Smooth muscle cell of the umbilical artery (primary cell): ENCODE measurements at places on chromosomes 5 and 9. TPM values are rescaled to one million over a fixed set of nuclear protein-coding genes. Genes with fewer than 3 reads are reported as not detected.

The SHISAL2B gene
- total RNA-seq = not detected in 2 replicates

The CCDC192 gene
- total RNA-seq = not detected in 2 replicates

The BAG1 gene
- 12.8 and 13.9 TPM in 2 replicates for total RNA-seq

The MEGF10 gene
- total RNA-seq = 0.14 TPM in 1 of 2 replicates, not detected in the other

The ECM2 gene
- total RNA-seq = 0.59 and 0.65 TPM in 2 replicates

The TRAF1 gene
- total RNA-seq = 2.1 and 3.1 TPM in 2 replicates

The CTXN3 gene
- not detected in 2 replicates for total RNA-seq

The INSYN2B gene
- total RNA-seq = 8.3 and 8.6 TPM in 2 replicates

The SLC34A1 gene
- total RNA-seq = not detected in 2 replicates

The C9orf153 gene
- 0.30 and 1.1 TPM in 2 replicates for total RNA-seq

The RNF20 gene
- 34.6 and 35.0 TPM in 2 replicates for total RNA-seq

The C5orf52 gene
- total RNA-seq = not detected in 2 replicates

The CYSTM1 gene
- 5.0 and 6.0 TPM in 2 replicates for total RNA-seq

The DBH gene
- total RNA-seq = not detected in 2 replicates

The OR1J2 gene
- not detected in 2 replicates for total RNA-seq

The AGXT2 gene
- not detected in 2 replicates for total RNA-seq

The RPS23 gene
- total RNA-seq = 1,641 and 2,239 TPM in 2 replicates

The SLC2A6 gene
- 33.1 and 38.3 TPM in 2 replicates for total RNA-seq

The ENHO gene
- total RNA-seq = not detected in 2 replicates

The PCDHB10 gene
- total RNA-seq = 0.42 and 0.59 TPM in 2 replicates
